ENCODE measurements at places on chromosomes 11 and 22. TPM values are rescaled to one million over a fixed set of nuclear protein-coding genes. Genes with fewer than 3 reads are reported as not detected.

GRCh38 chr11:118161786-118162185, 9.2 kb upstream of the SCN4B start:
- DNase-seq: no peak

GRCh38 chr22:42414021-42414420, 18.2 kb downstream of the NFAM1 start:
- DNase-seq: no peak

DNA sequence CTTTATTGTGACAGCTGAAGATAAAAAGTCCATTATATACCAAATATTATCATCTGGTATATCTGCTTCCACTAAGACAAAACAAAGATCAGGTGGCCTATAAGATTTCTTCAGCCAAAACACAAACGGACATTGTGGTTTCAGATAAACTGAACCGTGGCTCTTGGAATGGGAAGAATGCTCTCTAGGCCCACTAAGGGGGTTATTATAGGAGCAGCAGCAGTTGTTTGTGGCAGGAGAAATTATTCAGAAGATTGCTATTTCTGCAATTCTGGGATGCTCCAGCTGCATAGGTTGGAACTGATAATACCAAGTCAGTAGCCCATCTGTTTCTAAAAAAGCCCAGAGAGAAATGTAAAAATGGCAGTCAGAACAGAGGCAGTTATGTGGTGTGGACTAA, 145.3 kb downstream of the NCAM1 start:
- DNase-seq: no peak

- DNase-seq: no peak
These were observed 56.8 kb downstream of the GUCY1A2 start for GRCh38 chr11:106961518-106961917.

- no peak for DNase-seq
These were observed 972.1 kb downstream of the JRKL start for GRCh38 chr11:97361812-97362378.

Gene OR51B2
- total RNA-seq: not detected

Measured in mesenteric fat pad (tissue), 1 donor.